ENCODE measurements at places on chromosomes 7 and 10.

DNA sequence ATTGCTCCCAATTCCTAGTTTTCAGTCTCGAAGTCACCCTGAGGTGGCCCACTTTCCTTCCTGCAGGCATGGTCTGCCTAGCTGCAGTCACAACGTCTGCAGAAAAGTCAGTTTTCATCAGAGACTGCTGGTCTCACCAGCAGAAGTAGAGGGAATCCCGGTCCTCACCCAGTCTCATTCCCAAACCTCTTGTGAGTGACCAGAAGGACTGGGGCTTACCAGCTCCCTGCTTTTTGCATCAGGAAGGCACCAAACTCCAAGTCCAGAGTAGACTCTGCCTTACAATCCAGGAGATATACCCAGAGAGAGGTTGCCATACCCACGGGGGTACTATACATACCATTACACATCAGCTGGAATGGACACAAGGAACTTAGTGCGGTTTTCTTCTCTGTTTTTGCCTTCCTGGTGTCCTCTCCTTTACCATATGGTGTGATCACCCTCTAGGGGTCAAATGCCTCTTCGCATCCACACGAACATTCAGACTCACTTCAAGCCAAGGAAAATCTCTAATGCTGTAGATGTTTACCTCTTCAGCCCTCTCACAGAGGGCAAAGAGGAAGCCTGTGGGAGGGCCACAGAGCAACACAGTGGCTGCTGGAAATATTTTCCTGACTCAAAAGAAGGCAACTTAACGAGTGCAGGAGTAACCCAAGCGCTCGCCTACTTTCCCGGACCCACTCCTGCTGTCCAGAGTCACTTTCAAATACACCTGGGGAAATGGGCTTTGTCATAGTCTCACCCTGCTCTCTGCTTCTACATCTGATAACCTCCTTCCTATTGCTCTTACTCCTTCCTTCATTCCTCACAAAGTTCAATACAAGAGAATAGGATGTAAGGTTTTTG lies 220.9 kb downstream of the C7orf25 start:
- no peak overlapping the region for H3K4me3 ChIP-seq
- H3K27me3 ChIP-seq: peaks cover 2% of the 10 kb centered on the region
- H3K4me1 ChIP-seq: no peaks in the 10 kb centered on the region
- H3K36me3 ChIP-seq: no peaks in the 10 kb centered on the region
- no peak for DNase-seq
- H3K27ac ChIP-seq: no peak overlapping the region

- no peaks in the 10 kb centered on the region for H3K4me1 ChIP-seq
- no peak overlapping the region for H3K27ac ChIP-seq
- peaks cover 1% of the 10 kb centered on the region for H3K27me3 ChIP-seq
- no peak overlapping the region for H3K4me3 ChIP-seq
Measured at GRCh38 chr10:17954861-17955260, 3.1 kb downstream of the SLC39A12 start.

GRCh38 chr10:132460691-132461090 lies 63.7 kb downstream of the PWWP2B start:
- DNase-seq: no peak
- no peak overlapping the region for H3K4me3 ChIP-seq
- no peaks in the 10 kb centered on the region for H3K36me3 ChIP-seq

DNA sequence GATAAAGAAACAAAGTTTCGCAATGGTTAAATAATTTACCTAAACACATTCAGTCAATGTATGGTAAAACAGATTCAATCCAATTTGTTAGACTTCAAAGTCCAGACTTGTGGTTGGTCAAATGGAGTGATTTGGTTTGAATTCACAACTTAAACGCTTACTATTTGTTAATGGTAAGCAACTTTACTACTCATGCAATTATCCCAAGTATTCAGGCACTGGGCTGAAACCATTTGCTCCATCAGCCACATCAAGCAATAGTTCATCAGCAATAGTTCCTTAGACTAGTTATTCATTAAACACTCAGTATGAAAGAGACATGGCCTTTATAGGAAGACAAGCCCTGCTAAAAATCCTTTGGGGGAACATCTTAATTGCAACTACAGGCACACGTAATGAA lies 253.0 kb downstream of the AGMO start:
- H3K4me1 ChIP-seq: no peaks in the 10 kb centered on the region
- no peak overlapping the region for H3K27ac ChIP-seq
- no peak for DNase-seq
- no peaks in the 10 kb centered on the region for H3K36me3 ChIP-seq
- no peak overlapping the region for H3K4me3 ChIP-seq

- no peak for DNase-seq
- H3K4me1 ChIP-seq: no peaks in the 10 kb centered on the region
- H3K27me3 ChIP-seq: no peaks in the 10 kb centered on the region
- no peak overlapping the region for H3K27ac ChIP-seq
- H3K4me3 ChIP-seq: no peak overlapping the region
- peaks cover 4% of the 10 kb centered on the region for H3K36me3 ChIP-seq
Measured at GRCh38 chr10:51985336-51985735, 285.9 kb upstream of the CSTF2T start.

DNA sequence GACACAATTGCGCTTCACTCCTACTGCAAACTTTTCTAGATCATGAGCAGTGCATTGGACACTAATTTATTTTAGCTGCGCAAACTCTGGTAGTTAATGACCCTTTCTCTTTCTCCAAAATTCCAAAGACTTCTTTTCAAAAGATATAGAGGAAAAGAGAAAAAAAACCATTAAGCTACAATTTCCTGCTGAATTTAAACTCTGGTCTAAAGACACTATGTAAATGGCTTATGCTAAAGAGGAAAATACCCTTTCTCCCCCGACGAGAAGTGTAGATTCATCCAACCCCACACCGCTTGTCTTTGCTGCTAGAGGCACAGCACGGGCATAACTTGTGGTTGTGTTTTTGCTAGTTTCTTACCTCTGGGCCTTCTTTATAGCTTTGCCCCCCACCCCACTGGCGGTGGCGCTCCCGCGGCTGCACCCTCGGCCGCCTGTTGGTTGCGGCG lies 84.1 kb downstream of the SNX10 start:
- H3K27ac ChIP-seq: no peak overlapping the region
- peaks cover 19% of the 10 kb centered on the region for H3K27me3 ChIP-seq
- H3K4me3 ChIP-seq: peak overlapping the region; percentile 58
- no peak for DNase-seq
- peaks cover 4% of the 10 kb centered on the region for H3K4me1 ChIP-seq

- H3K27me3 ChIP-seq: no peaks in the 10 kb centered on the region
- no peak for DNase-seq
- no peaks in the 10 kb centered on the region for H3K36me3 ChIP-seq
- peak overlapping the region; percentile 76 for H3K4me3 ChIP-seq
- peaks cover 48% of the 10 kb centered on the region for H3K4me1 ChIP-seq
Measured at GRCh38 chr10:129104266-129105045, 362.6 kb upstream of the MGMT start.

DNA sequence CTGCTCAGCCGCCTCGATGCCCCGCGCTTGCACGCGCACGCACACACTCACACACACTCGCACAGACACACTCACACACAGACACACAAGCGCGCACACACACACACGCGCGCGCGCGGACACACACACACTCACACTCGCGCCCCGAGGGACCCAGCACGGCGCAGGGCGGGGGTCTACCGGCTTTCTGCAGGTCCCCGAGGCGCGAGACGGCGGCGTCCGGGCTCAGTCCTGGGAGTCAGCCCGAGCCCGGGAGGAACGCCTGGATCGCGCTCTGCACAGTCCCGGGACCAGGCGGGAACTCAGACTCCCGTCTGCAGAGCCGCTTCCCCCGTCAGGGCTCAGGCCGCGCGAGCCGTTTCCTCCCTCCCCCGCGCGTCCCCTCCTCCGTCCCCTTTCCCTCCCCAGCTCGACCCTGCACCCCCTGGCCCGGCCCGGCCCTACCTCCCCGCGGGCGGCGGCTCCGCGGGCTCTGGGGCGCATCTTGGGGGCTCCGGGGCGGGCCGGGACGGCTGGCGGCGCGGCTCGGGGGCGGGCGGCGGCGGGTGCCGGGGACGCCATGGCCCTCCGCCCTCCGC lies 464 bp downstream of the DENND2A start:
- peak overlapping the region; percentile 30 for H3K27ac ChIP-seq
- H3K27me3 ChIP-seq: peaks cover 48% of the 10 kb centered on the region
- no peak for DNase-seq
- H3K36me3 ChIP-seq: no peaks in the 10 kb centered on the region

Data from naive thymus-derived CD8-positive, alpha-beta T cell (primary cell).